ENCODE measurements at places on chromosomes 4 and X. TPM values are rescaled to one million over a fixed set of nuclear protein-coding genes. Genes with fewer than 3 reads are reported as not detected.

- no peak for DNase-seq
Observed at GRCh38 chr4:138181287-138181686, 60.9 kb downstream of the SLC7A11 start.

DNA sequence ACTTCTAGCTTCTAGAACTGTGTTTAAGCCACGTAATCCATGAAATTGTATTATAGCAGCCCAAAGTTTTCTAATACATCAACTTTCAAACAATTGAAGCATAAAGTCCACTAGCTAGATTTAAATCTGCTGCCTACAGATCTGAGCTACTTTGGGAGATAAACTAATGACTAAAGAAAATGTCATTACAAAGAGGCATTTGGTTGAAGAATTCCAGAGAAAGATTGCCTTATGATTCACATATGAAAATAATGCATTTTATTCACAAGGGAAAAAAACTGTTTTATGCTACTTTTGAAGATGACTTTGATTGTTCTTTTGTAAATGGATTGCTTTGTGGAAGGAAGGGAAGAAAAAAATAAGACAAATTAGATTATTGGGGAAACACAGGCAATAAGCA lies 124.1 kb upstream of the SLIT2 start:
- DNase-seq: no peak

Gene GDI1
- 24.8 TPM for total RNA-seq

GRCh38 chr4:126701756-126702155 lies 931.0 kb upstream of the INTU start:
- DNase-seq: no peak

DNA sequence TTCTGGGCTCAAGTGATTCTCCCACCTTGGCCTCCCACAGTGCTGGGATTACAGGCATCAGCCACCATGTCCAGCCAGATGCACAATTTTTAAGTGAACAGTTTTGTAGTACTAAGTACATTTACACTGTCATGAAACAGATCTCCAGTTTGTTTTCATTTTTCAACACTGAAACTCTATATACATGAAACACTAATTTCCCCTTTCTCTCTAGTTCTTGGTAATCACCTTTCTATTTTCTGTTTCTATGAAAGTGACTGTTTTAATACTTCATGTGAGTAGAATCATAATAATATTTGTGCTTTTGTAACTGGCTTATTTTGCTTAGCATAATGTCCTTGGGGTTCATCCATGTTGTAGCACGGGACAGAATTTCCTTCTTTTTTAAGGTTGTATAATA lies 237.4 kb downstream of the CAMK2D start:
- no peak for DNase-seq

Gene ZNF595
- total RNA-seq: 3.9 TPM

Gene TMSB15C
- total RNA-seq: 6.1 TPM

Gene GLUD2
- 0.79 TPM for total RNA-seq
